ENCODE measurements at places on chromosomes 4 and X.

- no peak for DNase-seq
Observed at GRCh38 chrX:9310616-9311015, 154.2 kb upstream of the TBL1X start.

- DNase-seq, result no peak
Observed at GRCh38 chr4:156321203-156321602, 367.5 kb upstream of the CTSO start.

GRCh38 chr4:46931981-46932380 is 22.9 kb upstream of the COX7B2 start:
- peak; percentile 62 for DNase-seq

GRCh38 chr4:137952116-137952515 is 290.0 kb downstream of the SLC7A11 start:
- DNase-seq, result no peak

DNA sequence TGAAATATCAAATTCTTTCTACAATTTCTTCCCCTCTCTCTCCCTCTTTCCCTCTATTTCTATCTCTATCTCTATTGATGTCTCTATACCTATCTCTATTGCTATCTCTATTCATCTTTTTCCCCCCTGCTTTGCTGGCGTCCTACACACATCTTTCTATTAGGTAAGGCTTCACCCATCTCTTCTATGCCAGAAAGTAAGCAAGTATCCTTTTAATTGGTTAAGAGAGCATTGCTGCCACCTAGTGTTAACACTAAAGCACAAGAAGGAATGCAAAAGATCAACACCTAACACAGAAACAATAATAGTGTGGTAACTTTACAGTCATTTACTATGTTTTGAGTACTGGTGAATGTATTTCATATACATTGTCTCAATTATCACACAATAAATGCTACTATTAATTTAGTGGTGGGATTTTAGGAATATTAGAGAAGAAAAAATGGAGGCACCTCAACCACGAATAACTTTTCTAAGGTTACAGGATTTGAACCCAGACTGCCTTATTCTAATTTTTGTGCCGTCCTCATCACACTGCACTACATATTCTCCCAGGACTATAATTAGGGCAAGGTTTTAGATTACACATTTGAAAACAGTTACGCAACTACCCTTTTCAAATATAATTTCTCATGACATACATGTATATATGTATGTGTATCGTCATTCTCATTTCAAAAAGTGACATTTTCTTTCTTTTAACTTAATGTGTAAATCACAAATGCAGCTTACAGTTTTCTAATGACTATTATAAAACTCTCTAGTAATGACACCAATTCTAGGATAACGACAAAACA is 3.7 kb upstream of the C4orf36 start:
- DNase-seq, result peak; percentile 72

DNA sequence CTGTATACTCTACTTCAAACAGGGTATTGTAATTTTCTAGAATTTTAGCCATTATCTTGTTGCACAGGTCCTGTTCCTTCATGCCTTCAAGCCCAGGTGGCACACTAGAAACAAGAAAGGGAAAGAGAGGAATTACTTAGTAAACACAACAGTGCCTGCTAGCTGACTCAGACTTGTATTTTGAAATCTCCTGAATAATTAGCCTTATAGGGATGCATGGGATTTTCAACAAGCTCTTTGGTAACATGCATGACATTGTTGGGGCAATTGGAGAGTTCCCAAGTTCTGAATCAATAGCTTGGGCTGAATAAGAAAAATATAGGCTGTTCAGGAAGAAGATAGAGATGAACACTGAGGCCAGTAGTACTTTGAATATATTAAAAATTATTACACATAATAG is 118.8 kb downstream of the FAM13A start:
- DNase-seq, result no peak

All from NCI-H526 (cell line).